ENCODE measurements at places on chromosomes 5 and 9.

DNA sequence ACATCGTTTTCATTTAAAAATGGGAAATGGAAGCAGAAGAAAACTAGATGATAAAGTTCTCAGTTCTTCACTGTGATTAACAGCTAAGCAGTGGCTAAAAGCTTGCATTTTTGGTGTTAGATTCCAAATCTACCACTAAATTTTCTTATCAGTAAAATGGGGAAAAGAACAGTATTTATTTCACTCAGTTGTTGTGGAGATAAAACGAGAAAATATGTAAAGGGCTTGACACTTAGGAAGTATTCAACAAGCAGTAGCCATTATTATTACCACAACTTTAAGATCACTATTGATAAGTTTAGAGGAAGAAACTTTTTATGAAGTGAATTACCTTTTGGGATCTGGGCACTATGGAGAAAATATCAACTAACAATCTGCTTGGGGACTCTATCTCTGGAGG is 4.5 kb downstream of the STOM start:
- no peak for DNase-seq

DNA sequence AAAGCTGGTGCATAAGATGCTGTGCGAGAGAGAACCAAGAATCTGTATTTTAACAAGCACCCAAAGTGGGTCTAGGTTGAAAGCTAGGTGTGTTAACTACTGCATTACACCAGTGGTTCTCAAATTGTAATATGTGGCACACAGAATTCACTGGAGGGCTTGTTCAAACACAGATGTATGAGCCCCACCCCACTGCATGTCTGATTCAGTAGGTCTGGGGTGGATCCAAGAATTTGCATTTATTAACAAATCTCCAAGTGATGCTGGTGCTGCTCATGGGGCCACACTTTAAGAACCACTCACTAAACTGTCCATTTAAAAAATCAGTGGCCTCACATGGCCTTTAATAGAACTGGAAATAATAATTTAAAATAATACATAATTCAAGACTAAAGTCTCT is 40.4 kb downstream of the LPAR1 start:
- no peak for DNase-seq

- no peak for DNase-seq
Observed at GRCh38 chr5:77641963-77642737, 3.6 kb upstream of the OTP start.

- no peak for DNase-seq
Observed at GRCh38 chr9:92754091-92754745, 10.4 kb downstream of the BICD2 start.

DNA sequence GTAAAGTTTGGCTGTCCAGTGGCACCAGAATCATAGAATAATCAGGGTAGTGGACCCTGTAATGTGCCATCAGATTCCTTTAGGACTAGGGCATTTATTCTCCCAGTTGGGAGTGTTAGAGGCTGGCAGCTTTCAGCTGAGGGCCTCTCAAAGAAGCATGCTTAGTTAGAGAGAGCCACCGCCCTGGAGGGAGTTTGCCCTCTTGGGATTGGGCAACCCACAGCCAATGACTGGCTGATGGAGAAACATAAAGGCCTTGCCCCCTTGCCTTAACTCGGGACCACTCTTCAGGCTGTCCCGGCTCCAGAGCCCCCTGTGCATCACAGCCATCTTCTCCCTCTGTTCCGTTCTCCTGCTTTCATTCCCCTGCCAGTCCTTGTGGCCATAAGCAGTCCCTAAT is 20.5 kb upstream of the IFNK start:
- DNase-seq = no peak

- no peak for DNase-seq
Observed at GRCh38 chr9:94198414-94198813, 60.7 kb upstream of the ZNF169 start.

GRCh38 chr5:73663161-73663859 is 37.3 kb downstream of the ARHGEF28 start:
- no peak for DNase-seq

DNA sequence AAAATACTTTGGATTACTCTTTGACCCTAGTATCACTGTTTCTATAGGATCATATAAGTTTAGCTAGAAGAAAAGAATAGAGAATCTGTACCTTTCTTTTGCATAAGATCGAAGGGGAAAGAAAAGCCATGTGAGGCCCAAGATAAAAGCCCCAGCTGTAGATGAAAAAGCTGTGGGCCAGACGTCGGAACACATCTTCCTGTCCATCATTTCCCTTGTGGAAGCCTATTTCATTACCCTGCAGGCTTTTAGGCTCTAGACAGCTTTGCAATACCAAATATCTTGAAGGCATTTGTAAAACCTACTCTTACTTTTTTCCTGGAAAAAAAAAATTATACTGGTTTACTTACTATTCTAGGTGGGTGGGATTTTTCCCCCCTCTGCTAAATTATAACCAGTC is 10.0 kb downstream of the PALM2AKAP2 start:
- no peak for DNase-seq

DNA sequence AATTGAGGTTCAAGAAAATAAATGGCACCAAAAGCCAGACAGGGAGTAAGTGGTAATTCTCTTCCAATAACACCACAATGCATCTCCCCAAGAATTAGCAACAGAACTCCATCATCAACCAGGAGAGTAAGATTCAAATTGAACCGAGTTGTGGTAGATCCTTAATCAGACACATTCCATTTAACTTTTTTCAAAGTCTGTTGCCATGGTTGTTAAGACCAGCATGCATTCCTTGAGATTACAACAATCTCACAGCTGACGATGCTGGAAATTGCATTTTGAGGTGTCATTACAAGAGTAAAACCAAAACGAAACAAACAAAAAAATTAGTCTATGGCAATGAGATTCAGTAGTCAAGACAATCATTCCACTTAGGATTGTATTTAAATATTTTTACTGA is 78.9 kb upstream of the ZNF462 start:
- no peak for DNase-seq

- no peak for DNase-seq
Observed at GRCh38 chr5:57845025-57845424, 362.4 kb upstream of the ACTBL2 start.

GRCh38 chr9:36794461-36794860 is 221.8 kb downstream of the MELK start:
- DNase-seq = no peak

All from activated gamma-delta T cell treated with Interleukin-2 at 50 U/mL for 16 hours (primary cell).